ENCODE measurements at places on chromosomes 3 and 15.

DNA sequence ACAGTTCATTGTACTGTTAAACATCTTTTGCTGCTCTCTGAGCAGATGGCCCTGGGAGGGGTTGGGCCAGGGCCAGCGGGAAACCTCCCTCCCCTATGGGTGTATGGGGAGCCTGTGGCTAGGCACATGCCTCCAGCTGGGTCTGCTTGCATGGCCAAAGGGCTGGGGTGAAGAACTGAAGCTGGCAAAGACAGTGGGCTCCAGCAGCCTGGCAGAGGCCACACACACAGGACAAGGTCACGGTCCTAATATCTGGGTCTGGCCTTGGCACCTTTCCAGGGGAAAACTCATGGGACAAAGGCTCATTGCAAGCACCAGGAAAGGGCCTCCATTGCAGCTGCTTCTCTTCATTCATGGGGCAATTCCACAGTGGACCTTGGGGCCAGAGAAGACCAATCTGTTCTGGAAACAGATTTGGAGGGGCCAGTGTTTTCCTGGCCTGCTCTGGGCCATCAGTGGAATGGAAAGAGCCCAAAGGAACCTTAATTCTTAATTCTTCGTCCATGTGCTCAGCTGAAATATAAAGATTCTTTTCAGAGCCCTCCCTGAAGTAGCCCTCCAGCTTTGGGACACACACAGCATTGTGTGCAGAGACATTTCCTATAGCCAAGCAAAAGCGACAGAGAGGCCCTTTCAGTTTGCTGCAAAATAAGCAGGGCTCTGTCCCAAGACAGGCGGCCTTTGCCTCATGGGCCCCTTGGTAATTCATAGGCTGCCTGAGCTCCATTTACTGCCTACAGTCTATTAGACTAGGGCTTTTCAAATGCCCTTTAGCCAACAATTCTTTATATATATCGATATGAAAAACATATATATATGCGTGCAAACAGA lies 11.3 kb upstream of the LIMD1 start:
- DNase-seq, result peak; percentile 45

DNA sequence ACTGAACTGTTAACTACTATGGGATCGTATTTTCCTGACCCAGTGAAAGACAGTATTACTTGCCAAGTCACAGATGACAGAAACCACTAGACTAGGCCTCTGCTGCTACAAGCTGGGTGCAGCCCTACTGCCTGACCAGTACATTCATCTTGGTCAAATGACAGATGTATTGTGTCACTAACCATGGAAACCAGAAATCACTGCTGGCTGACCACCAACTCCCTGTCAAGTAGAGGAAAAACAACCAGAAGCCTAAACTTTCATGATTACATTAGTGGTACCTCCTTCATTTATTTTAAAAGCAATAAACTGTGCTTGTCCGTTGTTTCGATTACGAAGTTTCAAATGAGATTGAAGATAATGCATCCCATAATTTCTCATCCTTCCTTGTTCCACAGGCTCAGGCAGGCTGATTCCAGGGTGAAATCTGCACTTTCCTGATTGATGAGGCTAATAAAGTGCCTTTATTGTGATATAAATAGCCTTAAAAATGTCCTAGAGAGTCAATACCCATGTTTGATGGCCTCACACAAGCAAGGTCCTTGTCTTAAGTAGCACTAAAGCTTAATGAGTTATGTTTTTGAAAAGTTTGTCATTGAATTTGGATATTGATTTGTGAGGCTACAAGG lies 309.7 kb downstream of the LSAMP start:
- DNase-seq, result no peak

GRCh38 chr3:123733805-123734526 lies 149.1 kb upstream of the HACD2 start:
- DNase-seq, result no peak

- DNase-seq, result no peak
Measured at GRCh38 chr3:152060701-152061100, 187.3 kb downstream of the SUCNR1 start.

DNA sequence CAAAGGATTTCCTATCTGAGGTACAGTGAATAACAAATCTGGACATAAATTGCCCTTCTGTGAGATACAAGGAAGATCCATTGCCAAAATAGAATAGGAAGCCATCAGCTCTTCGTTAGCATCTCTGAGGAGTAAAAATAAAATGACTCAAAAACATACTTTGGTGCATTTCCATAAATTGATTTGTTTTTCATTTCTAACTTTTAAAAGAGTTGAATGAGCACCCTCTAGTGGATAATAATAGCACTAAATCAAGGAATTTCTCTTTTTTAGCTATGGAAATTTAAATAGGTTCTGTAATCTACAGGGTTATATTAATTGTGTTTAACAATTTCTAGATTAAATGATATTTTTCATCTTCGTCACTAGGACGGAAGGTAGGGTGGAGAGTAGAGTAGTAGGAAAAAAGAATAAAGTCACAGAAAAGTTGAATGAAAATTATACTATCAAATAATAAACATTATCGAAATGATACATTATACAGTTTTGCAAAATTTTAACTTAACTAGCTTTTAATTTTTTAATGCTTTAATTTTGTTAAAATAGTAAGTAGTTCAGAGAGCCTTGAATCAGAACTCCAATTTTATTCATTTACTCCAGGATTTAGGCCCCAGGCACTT lies 6.4 kb downstream of the NSUN3 start:
- no peak for DNase-seq

All from cerebellar nuclear complex (tissue), 1 donor.